ENCODE measurements at places on chromosomes 3 and 15.

GRCh38 chr3:126684218-126684751 lies 19.8 kb upstream of the CHCHD6 start:
- DNase-seq: peak; percentile 43

- no peak for DNase-seq
These were observed 83.6 kb upstream of the CCDC39 start for GRCh38 chr3:180762866-180763265.

GRCh38 chr3:194730365-194730764 lies 44.7 kb downstream of the FAM43A start:
- peak; percentile 64 for DNase-seq

GRCh38 chr3:39896184-39896583 lies 86.8 kb downstream of the MYRIP start:
- DNase-seq: no peak

GRCh38 chr15:88204584-88204983 lies 52.0 kb downstream of the NTRK3 start:
- DNase-seq: no peak

DNA sequence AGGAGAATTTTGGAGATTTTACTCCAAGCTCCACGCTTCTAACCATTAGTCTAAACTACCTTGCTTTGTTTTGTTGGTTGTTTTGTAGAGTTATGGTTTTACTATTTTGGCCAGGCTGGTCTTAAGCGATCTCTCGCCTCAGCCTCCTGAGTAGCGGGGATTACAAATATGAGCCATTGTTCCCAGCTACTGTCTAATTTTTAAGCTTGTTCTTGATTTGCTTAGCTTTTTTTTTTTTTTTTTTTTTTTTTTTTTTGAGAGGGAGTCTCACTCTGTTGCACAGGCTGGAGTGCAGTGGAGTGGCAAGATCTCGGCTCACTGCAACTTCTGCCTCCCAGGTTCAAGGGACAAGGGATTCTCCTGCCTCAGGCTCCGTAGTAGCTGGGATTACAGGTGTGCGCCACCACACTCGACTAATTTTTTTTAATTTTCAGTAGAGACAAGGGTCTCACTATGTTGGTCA lies 28.5 kb downstream of the EFCAB12 start:
- no peak for DNase-seq

- no peak for DNase-seq
These were observed 18.8 kb downstream of the STAG1 start for GRCh38 chr3:136733317-136733833.

- peak; percentile 1 for DNase-seq
These were observed 83.3 kb downstream of the SEC22A start for GRCh38 chr3:123285066-123285465.

GRCh38 chr3:178420033-178420432 lies 116.2 kb upstream of the KCNMB2 start:
- DNase-seq: no peak

- DNase-seq: no peak
These were observed 44.1 kb upstream of the ARL6 start for GRCh38 chr3:97720417-97720816.

- DNase-seq: no peak
These were observed 61.5 kb upstream of the MEF2A start for GRCh38 chr15:99504071-99504822.

DNA sequence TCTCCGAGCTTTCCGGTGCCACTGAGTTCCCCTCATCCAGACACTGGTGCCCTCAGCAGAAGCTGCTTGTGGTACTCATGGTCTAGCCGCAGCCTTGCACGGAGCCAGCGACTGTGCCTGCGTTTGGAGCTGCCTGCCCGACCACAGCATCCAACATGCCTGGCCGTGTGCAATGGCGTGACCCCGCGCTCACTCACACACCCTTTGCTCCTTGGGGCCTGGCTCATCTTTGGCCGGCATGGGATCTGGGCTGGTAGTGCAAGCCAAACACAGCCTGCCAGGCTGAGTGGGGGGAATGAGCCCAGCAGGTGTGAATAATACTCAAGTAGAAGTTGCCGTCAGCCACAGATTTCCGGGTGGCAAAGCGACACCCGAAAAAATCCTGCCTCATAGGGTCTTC lies 1178.7 kb upstream of the GBE1 start:
- no peak for DNase-seq

DNA sequence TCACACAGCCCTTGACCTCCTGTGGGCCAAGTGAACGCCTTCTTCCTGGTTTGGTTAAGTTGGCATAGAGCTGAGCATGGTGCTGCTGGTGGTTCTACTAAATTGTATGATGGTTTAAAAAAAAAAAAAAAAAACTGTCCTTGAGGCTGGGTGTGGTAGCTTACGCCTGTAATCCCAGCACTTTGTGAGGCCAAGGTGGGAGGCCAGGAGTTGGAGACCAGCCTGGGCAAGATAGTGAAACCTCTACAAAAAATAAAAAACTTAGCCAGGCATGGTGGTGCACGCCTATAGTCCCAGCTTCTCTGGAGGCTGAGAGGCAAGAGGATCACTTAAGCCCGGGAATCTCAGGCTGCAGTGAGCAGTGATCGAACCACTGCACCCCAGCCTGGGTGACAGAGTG lies 58.9 kb upstream of the FLNB start:
- no peak for DNase-seq

- peak; percentile 89 for DNase-seq
These were observed 163.3 kb downstream of the CD47 start for GRCh38 chr3:107927361-107928083.

DNA sequence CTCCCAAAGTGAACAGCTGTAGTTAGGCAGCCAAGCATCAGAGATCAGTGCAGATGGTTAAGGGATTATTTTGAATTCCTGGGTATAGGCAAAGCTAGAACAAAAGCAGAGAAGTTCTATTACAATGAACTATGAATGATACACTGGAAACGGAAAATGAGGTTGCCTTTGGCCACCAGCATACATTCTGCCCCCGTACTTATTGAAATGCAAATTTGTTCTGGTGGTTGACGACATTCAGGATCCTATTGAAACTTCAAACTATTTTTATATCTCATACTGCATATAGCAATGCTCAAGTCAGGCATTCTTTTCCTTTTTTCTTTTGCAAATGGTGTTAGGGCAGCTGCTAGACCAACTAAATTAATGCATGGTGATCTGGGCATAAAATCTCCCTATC lies 61.7 kb downstream of the SLC12A1 start:
- no peak for DNase-seq

DNA sequence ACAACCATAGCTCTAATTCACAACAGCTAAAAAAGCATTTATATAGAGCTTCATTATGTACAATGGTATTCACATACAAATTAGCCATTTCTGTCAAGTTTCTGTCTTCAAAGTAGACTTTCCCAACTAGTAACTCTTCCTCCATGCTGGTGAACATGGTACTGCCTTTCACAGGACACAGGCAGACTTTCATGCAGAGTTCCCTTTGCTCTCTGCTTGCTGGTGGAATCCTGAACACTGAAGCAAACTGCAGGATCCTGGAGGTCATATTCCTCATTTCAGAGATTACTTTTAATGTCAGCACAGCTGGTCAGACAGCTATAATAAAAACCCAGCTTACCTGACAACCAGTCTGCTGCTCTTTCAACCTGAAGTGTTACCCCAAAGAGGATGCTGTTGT lies 53.6 kb downstream of the TASOR start:
- DNase-seq: no peak

DNA sequence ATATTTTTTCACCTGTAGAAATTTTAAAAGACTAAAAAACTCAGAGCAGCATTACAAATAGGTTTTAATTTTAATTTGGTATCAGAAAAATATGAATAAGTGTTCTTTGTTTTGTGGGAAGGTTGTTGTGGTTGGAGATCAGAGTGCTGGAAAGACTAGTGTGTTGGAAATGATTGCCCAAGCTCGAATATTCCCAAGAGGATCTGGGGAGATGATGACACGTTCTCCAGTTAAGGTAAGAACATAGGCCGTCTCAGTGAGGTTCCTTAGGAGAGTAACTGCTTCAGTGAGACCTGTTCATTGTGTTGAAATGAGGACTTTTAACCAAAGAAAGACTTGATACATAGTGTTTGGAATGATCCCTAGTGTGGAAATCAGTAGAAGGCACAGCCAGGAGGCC lies 44.8 kb downstream of the OPA1 start:
- DNase-seq: no peak

GRCh38 chr3:45917146-45917898 lies 25.9 kb upstream of the CXCR6 start:
- no peak for DNase-seq

GRCh38 chr3:128176276-128176833 lies 23.1 kb downstream of the EEFSEC start:
- DNase-seq: no peak

GRCh38 chr3:83500422-83500821 lies 1458.4 kb upstream of the CADM2 start:
- no peak for DNase-seq

DNA sequence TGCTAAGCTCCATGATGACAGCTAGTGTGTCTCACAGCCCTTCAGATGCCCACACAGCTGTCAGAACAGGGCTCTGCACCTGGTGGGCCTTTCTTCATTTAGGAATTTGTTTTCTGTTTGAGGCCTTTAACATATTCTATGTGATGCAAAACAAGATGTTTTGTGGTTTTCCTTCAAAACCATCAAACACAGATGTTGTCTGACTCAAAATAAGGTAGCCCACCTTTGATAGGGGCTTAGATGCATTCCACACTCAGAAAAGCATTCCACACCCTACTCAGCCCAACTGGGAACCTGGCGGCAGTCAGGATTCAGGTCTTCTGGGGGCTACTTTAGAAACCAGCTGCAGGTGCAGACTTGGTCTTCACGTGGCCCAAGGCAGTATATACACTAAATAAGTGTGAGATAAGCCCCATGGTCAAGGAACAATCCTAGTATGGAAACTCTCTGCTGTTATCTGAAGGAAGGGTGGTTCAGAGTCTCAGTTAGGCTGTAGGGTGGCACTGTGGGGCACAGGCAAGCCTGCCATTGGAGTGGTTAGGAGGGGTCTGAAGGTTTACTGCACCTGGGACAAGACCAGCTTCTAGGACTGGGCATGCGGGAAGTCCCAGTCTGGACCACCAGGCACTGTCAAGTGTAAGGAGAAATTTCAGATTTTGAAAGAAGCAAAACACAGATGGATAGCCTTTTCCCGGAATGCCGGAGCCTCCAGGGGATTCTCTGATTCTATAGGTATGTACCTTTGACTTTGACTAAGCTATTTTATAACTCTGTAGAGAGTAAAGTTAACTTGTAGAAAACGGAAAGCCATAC lies 20.1 kb downstream of the LRRC2 start:
- DNase-seq: no peak

- DNase-seq: no peak
These were observed 100.2 kb upstream of the BOC start for GRCh38 chr3:113111011-113111707.

GRCh38 chr15:87224404-87224803 lies 1032.1 kb downstream of the NTRK3 start:
- DNase-seq: no peak

Measured in iPS-NIHi11 (cell line).